ENCODE measurements at places on chromosomes 13 and 19. TPM values are rescaled to one million over a fixed set of nuclear protein-coding genes. Genes with fewer than 3 reads are reported as not detected.

RELB gene
- 1.6 TPM for polyA plus RNA-seq

CRYL1 gene
- polyA plus RNA-seq = 7.0 TPM

FUT2 gene
- 0.13 TPM for polyA plus RNA-seq

ONECUT3 gene
- polyA plus RNA-seq = not detected

Data from Purkinje cell (primary cell).